DMS79 treated with DMSO at 0.1 percent for 48 hours (cell line): ENCODE measurements at places on chromosomes 3 and 15.

- no peak for DNase-seq
These were observed 945.0 kb upstream of the CFAP20DC start for GRCh38 chr3:59994732-59995304.

- DNase-seq, result no peak
These were observed 29.4 kb downstream of the TNFAIP8L3 start for GRCh38 chr15:51065261-51065660.

- DNase-seq, result no peak
These were observed 532.8 kb upstream of the TGFBR2 start for GRCh38 chr3:30073622-30074021.

GRCh38 chr3:42102571-42102970, 11.4 kb downstream of the TRAK1 start:
- no peak for DNase-seq

GRCh38 chr3:150414258-150414657, 6.2 kb downstream of the TSC22D2 start:
- no peak for DNase-seq

DNA sequence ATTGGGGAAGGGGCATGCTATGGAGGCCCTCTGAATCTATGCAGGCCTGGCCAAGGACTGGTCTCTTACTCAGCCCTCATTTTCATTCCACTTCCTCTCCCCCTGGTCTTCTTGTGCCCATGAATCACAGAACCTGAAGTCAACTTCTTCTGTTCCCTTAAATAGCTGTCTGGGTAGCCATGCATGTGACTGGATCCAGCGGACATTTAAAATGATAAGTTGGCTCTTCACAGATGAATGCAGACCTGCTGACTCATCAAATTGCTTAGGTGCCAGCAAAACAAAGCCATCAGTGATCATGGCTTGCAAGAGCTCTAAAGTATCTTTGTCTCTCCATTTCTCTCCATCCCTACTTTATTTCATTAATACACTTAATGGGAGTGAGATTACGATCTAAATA, 90.1 kb upstream of the CADPS start:
- DNase-seq, result no peak

- DNase-seq, result no peak
These were observed 124.1 kb upstream of the HES1 start for GRCh38 chr3:194011807-194012206.

GRCh38 chr15:43911235-43911781, 84.5 kb downstream of the WDR76 start:
- DNase-seq, result no peak

GRCh38 chr3:134057006-134057653, 27.4 kb upstream of the SLCO2A1 start:
- DNase-seq, result no peak
